Motor neuron (in vitro differentiated cells): ENCODE measurements at places on chromosomes 5 and 9.

DNA sequence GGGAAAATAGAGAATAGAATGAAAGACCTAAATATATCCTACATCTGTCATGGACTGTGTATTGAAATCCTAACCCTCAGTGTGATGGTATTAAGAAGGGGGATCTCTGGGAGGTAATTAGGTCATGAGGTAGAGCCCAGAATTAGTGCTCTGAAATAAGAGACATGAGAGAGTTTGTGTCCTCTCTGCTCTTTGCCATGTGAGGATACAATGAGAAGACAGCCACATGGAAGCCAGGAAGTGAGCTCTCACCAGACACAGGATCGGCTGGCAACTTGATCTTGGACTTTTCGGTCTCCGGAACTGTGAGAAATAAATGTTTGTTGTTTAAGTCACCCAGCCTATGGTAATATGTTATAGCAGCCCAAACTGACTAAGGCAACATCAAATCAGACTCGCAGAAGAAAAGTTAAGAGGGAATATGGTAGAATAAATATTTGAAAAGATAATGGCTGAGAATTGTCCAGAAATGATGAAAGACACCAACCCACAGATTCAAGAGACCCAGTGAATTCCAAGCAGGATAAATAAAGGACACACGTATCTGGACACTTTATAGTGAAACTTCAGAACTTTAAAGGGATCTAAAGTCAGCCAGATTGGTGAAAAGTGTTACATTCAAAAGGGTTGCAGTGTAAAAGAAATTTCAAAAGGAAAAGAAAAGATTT lies 12.7 kb upstream of the SLC36A1 start:
- no peak for ATAC-seq

DNA sequence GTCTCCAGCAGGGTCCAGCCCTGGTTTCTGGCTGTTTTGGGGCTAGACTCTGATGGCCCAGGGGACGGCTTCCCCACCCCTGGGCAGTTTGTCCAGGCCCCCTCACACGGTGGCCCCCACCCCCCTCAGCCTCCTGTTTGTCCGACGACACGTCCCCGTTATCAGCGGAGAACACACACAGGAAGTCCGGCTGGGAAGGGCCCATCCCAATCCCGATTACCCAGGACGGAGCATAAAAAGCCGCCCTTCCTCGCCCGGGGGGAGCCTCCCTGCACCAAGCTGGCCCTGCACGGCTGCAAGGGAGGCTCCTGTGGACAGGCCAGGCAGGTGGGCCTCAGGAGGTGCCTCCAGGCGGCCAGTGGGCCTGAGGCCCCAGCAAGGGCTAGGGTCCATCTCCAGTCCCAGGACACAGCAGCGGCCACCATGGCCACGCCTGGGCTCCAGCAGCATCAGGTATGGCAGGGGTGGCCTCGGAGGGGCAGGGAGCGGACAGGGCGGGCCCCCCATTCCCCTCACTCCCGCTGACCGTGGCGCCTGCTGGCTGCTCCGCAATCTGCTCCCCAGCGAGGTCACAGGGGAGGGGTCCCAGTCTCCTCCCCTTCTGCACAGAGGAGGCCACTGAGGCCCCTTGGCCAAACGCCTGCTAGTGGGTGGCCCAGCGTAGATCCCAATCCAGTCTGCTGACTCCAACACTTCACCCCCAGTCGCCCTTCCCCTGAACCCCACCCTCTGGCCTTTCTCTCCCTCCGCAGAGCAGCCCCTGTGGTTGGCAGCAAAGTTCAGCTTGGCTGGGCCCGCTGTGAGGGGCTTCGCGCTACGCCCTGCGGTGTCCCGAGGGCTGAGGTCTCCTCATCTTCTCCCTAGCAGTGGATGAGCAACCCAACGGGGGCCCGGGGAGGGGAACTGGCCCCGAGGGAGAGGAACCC lies at the start of gene EGFL7:
TSS of gene EGFL7 (plus strand) at position 261 of the 926 bp plus-strand sequence. CDS start 5,367 bp downstream, outside the sequence.
- ATAC-seq, result no peak

DNA sequence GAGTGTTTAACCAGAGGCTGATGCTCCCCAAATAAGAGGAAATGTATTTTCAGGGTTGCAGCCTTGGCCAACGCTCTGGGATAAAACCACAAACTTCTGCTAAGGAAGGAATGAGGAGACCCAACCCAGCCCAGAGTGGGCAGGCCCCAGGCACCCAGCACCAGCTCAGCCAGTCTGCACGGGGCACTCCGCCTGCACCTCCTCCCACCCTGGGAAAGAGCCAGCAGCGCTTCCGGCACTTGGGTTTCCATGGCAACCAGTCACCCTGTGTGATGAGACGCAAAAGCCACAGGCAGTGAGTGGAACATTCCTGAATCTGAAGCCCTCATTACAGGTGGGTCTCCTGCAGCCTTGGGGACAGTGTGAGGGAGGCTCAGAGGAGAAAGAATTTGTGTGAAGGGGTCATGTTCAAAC lies 85.2 kb upstream of the ZBTB43 start:
- ATAC-seq, result peak; percentile 36

- no peak for ATAC-seq
These were observed 177.7 kb downstream of the PAM start for GRCh38 chr5:102932781-102933180.

DNA sequence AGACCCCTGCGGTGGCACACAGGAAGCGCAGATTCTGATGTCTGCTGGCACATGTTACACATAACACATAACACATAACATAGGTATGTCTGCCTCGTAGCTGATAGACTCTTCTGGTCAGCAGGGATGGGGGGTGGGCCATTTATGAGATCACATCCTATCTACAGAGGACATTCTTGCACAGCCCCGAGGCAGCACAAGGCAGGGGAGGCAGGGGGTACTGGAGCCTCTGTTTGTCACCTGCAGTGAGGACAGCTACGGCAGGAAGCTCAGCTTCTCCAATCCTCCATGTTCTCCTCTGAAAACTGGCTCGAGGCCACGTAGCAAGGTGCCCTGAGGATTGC lies 16.7 kb upstream of the MED10 start:
- ATAC-seq, result no peak

- no peak for ATAC-seq
These were observed 356.6 kb upstream of the IRX4 start for GRCh38 chr5:2239201-2239910.
